ENCODE measurements at places on chromosomes 3 and 15. TPM values are rescaled to one million over a fixed set of nuclear protein-coding genes. Genes with fewer than 3 reads are reported as not detected.

DNA sequence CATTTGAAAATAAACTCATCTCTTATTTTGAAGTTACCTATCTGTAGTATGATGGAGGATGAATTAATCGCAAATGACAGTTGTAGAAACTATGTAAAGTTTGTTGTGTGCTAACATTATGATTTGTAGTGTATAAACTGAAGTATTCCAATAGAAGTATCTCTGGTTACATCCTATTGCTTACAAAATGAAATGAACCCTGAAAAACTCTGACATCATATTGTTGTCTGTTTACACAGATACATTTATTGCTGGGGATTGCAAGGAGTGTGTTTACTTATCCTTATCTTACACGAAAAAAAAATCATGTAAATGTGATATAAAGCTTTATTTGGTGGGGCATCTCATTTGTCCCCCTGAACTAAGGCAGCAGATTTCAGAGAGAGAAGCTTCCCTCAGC, 2.6 kb upstream of the ABHD10 start:
- DNase-seq, result no peak

Gene DPPA4
- total RNA-seq, result not detected

GRCh38 chr3:19264424-19264823, 116.1 kb downstream of the KCNH8 start:
- DNase-seq, result no peak

DNA sequence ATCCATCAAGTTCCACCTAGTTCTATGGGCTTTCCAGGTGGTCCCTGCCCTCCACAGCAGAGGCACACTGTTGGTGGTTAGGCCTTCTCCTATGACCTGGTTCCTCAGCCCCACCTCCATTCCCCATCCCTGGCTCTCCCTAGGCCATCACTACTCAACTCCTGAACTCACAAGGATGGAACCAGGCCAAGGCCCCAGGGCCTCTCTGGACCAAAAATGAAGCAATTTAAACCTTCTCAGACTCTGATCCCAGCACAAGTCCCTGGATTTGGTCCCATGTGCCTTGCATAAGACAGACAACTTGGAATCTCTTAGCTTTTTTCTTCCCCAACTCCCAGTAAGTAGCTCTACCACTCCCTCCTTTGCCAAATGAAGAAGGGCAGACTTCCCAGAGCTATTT, 14.4 kb upstream of the ACAN start:
- peak; percentile 4 for DNase-seq

Gene CYP1A2
- not detected for total RNA-seq

Gene CLRN1
- not detected for total RNA-seq

- peak; percentile 74 for DNase-seq
Measured at GRCh38 chr3:30768703-30769550, 125.5 kb downstream of the GADL1 start.

GRCh38 chr3:71548705-71549384, 34.7 kb downstream of the FOXP1 start:
- DNase-seq, result no peak

DNA sequence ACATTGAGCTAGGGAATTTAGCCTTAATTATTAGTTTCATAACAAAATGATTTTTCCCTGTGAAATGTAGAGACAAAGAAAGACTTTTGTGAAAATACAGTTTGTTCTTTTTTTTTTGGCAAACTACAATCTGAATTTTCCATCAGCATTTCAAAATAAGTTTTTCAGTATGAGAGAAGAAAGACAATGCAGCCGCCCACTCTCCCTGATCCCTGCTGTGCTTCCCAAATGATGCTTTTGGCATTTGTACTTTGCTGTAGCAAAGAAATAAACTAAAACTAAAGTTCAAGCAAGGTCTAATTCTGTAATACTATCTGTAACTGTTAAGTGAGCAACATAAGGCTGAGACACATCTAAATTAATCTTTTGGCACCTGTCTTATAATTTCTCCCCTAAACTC, 782.2 kb downstream of the VGLL3 start:
- DNase-seq, result no peak

DNA sequence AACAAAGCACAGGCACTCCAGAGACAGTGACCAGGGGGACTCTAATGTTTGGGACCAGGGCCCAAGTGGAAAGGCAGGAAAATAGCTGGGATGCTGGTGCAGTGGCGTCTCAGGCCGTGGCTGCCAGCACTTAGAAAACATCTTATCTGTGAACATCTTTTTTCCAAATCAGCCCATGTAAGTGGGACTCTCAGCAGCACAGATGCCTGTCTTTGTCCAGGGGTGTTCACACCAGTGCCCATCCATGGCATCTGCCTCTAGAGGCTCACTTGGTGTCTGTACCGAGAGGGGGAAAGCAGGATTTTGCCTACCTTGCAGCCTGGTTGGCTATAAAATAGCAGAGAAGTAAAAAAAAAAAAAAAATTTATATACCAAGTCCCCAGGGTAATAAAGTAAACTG, 26.7 kb downstream of the SLC12A8 start:
- DNase-seq, result no peak

GRCh38 chr3:53830944-53831343, 15.3 kb downstream of the CHDH start:
- no peak for DNase-seq

Gene CPB1
- 5.6 TPM for total RNA-seq

DNA sequence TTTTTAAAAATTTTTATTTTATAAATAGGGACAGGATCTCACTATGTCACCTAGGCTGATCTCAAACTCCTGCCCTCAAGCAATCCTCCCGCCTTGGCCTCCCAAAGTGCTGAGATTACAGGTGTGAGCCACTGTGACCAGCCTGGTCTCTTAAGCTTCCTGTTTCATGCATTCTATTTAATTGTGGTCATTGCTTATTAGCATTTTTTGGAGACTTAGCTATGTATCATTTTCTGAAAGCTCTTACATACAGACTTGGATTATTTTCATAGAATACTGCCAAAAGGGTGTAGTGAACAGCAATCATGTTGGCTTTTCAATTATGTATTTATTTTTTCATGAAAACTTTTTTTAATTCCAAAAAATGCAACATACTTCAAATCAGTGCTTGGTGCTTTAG, 51.5 kb upstream of the DCUN1D1 start:
- DNase-seq, result no peak

Gene MAPKBP1
- total RNA-seq, result 12.7 TPM

DNA sequence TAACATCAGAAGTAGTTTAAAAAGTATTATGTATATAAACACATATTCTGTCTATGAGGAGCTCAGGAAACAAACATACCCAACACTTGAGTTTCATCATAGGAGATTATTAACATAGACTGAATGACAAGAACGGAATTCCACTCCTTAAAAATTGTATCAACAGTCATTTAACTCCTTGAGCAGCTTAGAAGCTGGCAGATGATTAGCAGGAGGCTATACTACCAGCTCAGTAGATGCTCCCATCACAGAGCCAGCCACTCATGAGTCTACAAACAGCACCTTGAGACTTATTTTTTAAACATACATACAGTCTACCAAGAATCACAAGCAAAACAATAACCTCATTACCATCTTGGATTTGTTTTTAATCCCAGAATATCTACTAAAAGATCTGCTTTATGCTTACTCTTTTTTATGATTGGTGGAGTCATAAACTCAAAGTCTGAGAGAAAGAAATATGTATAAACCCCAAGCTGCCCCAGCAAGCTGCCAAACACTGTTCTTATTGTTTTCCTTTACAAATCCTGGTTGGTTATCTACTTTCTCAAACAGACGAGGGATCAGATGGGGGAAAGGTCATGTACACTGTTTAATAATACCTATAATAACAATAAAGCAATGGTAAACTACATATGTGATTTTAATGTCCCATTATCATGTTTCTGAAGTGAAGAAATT, 59.5 kb downstream of the CBLB start:
- DNase-seq, result no peak

- peak; percentile 81 for DNase-seq
Measured at GRCh38 chr15:91271565-91272153, 171.6 kb downstream of the SV2B start.

Gene OIP5
- 0.25 TPM for total RNA-seq

DNA sequence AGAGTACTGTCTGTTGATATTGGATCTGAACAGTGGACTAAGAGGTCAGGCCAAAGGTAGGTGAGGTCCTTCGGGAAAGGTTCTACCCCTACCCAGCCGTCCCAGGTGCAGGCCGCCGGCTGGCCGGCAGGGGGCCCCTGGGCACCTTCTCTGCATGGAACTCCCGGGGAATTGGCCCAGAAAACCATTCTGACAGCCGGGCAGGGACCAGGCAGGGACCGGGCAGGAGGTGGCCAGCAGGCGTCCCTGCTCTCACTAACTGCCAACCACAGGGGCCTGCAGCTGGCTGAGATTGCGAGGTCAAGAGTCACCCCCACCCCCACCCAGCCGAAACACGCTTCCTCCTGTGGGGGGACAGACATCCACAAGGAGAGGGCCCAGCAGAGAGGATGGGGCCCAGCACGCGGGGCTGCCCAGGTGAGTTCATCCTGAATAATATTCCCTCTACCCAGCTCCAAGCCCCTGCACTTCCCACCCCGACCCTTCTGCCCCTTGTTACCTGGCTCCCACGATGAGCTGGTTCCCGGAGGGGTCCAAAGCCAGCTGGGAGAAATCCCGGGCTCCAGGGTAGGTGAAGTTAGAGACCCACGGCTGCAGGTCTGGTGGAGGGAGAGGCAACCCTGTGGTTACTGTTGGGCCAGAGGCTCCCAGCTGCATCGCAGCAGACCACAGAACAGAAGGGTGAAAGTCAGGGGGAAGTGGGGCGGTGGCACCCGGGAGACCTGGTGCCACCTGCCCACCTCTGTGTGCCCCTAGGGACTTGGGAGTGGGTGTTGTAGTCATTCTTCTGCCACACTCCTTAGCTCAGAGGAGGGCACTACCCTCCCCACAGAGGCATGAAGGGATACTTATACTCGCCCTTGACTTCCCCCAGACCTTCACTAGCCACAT, 84.4 kb downstream of the SEMA5B start:
- peak; percentile 48 for DNase-seq

DNA sequence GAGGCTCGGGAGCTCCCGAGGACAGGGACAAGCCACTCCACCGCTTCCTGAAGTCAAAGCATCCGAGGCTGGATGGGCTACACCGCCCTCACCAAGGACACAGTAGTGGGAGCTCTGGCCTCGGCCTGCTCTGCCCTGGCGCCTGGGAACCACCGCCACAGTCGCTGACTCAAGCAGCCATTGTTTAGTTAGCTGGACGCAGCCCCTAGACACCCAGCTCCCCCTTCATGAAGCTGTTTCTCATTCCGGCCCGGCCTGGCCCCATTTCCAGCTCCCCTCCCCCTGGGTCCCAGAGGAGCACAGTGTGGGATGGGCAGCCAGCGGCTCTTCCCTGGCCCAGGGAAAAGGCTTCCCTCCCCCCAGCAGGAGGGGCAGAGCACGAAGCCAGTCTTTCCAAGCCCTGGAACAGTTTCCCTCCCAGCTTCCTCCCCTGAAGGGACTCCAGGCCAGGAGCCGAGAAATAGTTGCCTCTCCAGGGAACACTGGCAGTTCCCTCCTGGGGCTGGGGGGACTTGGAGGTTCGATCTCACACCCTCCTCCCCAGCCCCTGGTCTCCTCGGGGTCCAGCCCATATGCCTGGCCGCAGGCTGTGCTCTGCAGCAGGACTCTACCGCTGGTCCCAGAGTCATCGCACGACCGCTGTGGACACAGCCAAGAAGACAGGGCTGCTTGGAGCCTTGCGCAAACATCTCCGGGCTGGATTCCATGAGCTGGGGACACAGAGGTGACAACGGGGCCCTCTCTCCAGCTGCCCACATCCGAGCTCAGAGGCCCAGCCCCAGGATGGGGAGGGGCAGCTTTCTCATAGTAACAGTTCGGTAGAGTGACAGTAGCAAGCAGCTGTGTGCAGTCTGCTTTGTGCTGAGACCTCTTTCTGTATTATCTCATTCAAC, 10.0 kb downstream of the PLXND1 start:
- peak; percentile 97 for DNase-seq

Gene ARL14
- not detected for total RNA-seq

DNA sequence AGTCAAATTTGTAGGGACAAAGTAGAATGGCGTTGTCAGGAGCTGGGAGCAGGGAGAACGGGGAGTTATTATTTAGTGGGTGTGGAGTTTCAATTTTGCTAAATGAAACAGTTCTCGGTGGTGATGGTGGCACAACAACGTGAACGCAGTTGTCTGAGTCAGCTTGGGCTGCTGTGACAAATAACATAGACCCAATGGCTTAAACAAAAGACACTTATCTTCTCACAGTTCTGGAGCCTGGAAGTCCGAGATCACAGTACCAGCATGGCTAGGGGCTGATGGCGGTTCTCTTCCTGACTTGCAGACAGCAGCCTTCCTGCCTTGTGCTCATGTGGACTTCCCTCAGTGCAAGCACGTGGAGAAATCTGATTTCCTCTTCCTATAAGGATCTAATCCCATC, 90.2 kb downstream of the CHSY1 start:
- DNase-seq, result no peak

GRCh38 chr15:91855684-91856489, 2.4 kb downstream of the SLCO3A1 start:
- no peak for DNase-seq

- peak; percentile 57 for DNase-seq
Measured at GRCh38 chr3:178350763-178351162, 185.5 kb upstream of the KCNMB2 start.

Gene WNT7A
- total RNA-seq, result not detected

DNA sequence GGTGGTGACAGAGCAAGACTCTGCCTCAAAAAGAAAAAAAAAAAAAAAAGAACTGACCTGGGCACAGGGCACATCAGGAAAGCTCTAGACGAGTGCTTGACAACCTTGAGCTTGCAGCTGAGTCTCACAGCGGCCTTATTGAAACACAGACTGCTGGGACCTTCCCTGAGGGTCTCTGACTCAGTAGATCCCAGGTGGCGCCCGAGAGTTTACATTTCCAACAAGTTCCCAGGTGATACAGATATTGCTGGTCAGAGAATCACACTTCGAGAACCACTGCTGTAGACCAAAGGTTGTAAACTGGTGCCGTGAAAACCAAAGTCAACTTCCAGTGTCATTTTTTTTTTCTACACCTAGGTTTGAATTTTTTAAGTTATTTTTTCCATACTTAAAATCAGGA, 573.2 kb upstream of the MDFIC2 start:
- DNase-seq, result no peak

DNA sequence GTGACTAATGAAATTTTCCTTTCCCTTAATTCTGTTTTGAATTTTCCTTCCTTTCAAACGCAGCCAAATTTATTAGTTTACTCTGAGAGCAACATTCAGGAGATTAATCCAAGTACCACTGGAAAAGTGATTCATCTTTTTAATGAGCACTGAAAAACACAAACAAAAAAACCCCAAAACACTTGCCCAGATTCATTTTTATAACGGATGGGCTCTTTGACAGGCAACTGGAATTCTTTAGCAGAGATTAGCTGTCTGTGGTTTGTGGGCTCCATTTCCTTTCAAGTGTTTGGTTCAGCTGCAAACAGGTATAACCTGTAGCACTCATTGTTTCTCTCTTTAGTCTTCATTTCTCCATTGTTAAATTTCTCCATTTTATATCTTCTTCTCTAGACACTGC, 3.1 kb upstream of the POLR2M start:
- DNase-seq, result no peak

- DNase-seq, result no peak
Measured at GRCh38 chr3:39593341-39593740, 125.9 kb downstream of the MOBP start.
